ENCODE measurements at places on chromosomes 13 and 19.

DNA sequence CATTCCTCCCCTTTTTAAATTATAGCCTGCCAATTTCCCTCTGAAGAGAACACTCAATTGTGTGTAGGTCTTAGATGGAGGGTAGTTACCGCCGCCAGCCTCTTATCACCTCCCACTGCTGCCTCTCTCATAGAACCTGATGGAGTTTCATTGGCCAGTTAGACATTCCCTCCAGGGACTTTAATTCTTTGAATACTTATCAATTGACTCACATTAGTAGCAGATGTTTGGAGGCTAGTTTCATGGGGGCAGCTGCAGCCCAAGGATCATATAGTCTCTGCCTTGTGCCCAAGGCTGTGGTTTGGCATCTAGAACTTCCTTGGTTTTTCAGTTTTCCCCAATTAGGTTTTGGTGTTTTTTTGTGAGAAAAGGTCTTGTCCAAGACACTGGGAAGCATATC is 318.9 kb upstream of the HTR2A start:
- peak; percentile 71 for DNase-seq

DNA sequence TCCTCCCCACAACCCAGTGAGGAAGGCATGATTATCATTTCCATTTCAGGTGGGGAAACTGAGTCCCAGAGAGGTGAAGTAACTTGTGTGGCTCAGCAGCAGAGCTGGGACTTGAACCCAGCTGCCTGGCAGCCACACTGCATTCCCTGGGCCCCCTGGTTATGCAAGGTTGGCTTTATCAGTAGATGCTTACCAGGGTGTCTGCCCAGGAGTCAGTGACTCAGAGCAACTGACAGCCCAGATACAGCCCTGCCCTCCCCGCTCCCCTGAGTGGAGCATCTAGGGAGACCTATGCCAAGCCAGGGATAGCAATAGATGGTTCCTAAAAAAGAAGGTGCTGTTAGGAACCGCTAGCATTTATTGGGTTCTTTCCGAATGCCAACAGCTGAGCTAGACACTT is 5.9 kb downstream of the IGLON5 start:
- DNase-seq, result no peak

- DNase-seq, result peak; percentile 46
Observed at GRCh38 chr19:35154525-35155406, at the start of gene FXYD5. FXYD5 (plus strand) TSS chr19:35154735; CDS start chr19:35155551, 816 bp downstream.

GRCh38 chr13:50459046-50459445 is 384.4 kb downstream of the DLEU7 start:
- no peak for DNase-seq

DNA sequence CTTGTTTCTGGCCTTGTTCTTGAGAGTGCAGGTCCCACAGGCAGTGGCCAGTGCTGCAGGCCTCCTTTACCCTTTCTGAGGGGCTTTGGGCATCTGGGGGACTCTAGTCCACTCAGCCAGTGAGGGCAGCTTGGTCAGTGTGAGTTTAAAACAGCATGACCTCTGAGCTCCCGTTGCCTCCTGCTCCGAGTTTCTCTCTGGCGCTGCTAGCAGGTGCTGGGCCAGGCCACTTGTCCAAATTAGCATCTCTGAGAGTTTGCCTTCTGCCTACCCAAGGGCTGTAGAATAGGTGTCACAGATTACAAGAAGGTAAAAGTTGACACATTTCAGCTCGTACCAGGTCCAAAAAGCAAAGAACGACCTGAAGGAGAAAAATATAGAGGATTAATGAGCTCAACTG is 105.9 kb downstream of the SIPA1L3 start:
- DNase-seq, result no peak

DNA sequence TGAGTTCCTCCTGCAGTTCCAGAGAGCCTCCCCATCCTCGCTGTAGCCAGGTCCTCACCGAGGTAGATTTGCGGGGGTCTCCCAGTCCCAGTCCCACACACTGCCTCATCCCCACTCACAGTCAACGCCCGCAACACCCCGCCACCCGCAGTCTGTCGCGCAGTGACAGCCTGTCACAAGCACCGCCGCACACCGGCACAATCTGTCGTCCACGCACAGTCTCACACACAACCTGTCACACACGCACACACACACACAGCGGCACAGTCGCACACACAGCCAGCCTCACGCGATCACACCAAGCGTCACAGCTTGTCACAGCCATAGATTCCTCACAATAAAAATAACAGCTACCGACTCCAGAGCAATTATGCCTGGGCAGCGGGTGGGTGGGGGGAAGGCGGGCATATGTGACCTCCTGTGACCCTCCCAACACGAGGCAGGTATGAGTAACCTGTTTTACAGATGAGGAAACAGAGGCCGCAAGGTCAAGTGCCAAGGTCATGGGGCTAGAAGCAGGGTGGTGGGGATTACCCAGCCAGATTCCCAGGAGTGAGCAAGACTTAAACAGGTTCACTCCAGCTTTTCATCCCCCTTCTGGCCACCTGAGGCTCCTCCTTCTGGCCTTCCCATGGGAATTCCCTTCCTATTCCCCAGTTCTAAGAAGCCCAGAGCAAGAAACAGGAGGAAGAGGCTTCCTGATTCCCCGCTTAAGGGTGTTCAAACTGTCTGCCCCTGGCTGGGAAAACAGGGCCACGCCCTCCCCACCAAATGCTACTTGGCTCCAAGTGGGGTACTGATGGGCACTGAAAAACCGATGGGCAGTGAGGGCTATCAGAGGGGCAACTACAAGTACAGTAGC is 13.9 kb downstream of the NFIX start:
- no peak for DNase-seq

- DNase-seq, result no peak
Observed at GRCh38 chr13:52130641-52131040, 1.8 kb upstream of the NEK5 start.

All from HS-5 (cell line).